Stimulated activated naive CD4-positive, alpha-beta T cell treated with Interleukin-2 at 50 U/mL for 16 hours (primary cell): ENCODE measurements at places on chromosomes 2 and 18.

GRCh38 chr2:173972636-173973035, 7.5 kb upstream of the SP3 start:
- DNase-seq: no peak

DNA sequence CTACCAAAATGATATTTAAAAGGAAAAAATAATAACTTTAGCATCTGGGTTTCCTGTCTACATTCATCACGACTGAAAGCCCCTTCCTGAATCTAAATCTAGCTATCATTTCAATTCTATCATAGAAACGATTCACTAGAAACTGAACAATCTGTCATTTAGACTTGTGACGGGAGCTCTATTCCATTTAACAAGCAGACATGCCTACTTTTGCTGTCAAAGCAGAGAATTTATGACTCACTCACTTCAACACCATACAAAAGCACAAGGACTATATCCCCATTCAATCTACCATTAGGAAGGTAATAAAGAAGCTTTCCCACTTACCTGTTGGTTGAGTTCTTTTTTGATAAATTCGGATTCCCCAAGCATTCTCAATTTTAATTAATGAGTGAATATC, 1072.3 kb downstream of the LRP1B start:
- no peak for DNase-seq

- DNase-seq: no peak
These were observed 27.5 kb downstream of the MEIS1 start for GRCh38 chr2:66462501-66462825.

DNA sequence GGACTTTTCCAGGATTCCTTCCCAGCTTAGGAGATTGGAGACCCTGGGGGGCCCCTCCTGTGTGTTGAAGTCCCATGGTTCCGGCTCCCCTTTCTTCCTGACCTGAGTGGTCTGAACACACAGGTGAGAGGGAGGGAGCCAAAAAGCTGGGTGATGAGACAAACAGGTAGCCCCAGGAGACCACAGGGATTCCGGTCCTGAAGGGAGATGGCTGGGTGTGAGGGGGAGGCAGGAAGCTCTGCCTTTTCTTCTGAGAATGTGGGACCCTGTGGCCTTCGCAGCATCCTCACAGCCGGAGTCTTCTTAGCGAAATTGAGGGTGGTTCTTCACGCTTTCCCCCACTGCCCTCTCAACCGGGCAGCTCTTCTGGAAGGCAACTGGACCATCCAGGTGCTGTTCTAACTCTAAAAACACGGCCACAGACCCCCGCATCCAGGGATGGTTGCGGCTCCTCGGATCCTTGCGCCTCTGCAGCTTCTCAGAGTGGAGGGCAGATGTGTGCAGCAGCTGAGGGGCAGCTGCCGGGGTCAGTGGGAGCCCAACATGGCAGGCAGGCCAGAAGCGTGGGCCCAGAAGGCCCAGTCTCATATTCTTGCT, 4.4 kb downstream of the SLC66A3 start:
- DNase-seq: no peak

- DNase-seq: no peak
These were observed 227.7 kb downstream of the VAPA start for GRCh38 chr18:10141559-10141958.

- DNase-seq: no peak
These were observed 29.0 kb downstream of the PDE6D start for GRCh38 chr2:231752061-231752460.
